ENCODE measurements at places on chromosomes 1 and 21.

- no peak for DNase-seq
These were observed 30.5 kb downstream of the ASTN1 start for GRCh38 chr1:177133977-177134538.

GRCh38 chr1:228664399-228664914 lies 70.8 kb upstream of the RHOU start:
- DNase-seq, result peak; percentile 15

DNA sequence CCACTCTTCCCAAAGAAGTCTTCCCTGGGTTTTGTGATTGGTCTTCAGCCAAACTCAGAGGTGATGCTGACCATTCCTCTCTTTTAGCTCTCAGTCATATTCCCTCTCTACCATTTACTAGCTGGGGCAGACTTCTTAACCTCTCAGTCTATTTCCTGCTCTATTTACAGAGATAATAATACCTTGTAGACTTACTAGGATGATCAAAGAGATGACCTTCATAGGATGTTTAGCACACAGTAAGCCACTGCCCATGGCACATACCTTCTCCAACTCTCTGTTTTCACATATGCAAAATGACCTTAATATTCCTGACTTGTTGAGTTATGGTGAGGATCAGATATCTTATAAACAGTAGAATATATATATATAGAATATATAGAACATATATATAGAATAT lies 106.2 kb upstream of the L1TD1 start:
- DNase-seq, result no peak

DNA sequence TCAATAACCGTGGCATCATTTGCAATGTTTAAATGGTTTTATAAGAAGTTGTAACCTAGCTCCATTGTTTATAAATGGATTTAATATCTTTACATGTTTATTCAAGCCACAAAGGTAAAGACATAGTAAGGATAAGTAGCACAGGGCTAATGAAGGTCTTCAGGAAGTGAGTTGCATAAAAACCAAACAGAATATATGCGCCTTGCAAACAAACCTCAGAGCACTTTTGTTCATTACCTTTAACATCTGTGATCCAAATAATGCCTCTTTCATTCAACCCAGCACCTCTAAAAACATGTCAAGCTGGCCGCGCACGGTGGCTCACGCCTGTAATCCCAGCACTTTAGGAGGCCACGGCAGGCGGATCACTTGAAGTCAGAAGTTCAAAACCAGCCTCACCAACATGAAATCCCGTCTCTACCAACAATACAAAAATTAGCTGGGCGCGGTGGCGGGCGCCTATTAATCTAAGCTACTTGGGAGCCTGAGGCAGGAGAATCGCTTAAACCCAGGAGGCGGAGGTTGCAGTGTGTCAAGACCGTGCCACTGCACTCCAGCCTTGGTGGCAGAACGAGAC lies 25.3 kb downstream of the BRINP3 start:
- no peak for DNase-seq

DNA sequence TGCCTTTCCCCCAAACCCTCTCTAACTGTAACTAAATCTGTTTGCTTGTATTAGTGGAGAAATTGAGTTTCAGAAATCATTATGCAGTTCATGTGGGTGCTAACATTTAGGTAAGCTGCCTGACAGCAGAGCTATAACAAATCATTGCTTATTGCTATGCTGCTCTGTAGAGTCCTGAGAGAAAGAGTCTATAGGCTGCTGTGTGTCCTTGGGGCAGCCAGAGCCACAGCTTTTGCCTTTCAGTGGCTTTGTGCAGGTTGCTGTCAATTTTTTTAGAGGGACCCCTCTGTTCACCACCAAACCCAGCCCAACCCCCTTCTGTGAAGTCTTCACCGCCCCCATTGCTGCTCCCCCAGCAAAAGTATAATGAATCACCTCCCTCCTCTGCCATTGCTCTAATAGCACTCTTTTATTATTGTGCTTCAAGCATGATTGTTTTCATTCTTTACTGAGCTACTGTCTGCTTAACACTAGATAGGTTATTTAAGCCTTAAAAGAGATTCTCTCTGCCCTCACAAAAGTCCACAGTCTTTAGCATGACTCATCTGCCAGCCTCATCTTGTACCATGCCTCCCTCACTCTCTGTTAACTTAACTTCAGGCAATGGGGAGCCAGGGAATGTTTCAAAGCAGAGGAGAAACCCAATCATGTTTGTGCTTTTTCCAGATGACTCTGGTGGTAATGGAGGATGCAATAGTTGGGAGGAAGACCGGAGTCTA lies 38.6 kb downstream of the DIRAS3 start:
- DNase-seq, result no peak

GRCh38 chr1:86068271-86068721 lies 88.3 kb downstream of the COL24A1 start:
- DNase-seq, result no peak

GRCh38 chr1:232891071-232891470 lies 59.3 kb upstream of the NTPCR start:
- DNase-seq, result no peak

DNA sequence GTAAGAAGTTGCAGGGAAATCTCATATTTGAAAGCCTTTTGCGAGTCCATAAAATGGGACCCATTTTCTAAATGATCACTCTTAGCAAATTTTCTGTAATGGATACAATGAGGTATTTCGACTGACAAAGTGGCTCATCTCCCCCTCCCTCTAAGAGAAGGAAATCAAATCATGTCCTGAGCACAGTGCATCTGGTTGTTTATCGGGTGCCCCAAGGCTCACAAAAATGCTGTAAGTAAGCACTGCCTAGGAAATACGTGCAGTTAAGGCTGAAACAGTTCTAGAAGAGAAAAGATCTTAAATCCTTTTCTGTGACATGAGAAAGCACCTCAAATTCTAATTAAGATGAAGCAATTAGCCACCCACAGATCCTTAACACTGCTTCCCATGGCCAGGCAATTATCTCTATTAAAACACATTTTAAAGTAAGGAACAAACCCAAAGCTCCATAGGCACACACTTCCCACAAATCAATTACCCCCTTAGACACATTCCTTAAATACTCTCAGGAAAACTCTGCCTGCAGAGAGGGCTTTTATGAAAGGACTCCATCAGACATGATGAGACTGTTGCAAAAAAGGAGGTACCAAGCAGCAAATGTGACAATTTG lies 216.3 kb downstream of the KCNH1 start:
- no peak for DNase-seq

GRCh38 chr1:36764798-36765197 lies 269.5 kb downstream of the GRIK3 start:
- DNase-seq, result no peak

DNA sequence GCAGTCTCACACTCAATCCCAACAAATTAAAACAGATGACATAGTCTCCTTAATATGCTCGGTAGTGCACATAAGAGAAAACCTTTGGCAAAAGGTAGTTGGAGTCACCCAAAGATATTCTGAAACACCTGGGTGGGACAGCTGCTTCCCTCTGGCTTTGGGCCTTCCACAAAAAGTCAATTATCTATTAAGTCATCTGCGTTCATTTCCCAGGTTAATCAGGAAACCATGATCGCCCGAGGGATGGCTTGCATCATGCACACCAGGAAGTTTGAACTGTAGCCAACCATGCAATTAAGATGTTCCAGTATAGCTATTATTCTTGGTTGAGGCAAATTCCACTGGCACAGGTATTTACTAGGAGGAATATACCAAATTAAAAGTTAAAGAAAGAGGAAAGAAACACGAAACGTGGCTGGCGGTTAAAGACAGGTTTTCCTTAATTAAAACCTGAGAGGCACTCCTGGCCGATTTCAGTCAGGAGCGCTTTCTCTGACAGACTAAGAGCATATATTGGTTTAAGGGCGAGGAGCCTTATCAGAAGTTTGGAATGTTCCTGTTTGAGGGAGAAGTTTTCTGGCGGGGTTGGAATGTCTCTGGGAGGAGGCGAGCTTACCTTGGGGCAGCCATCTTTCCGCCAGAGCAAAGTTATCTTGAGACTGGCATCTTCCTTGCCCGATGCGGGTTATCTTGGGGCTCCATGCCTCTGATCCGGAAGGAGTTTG lies 19.9 kb downstream of the CLDN17 start:
- DNase-seq, result no peak

DNA sequence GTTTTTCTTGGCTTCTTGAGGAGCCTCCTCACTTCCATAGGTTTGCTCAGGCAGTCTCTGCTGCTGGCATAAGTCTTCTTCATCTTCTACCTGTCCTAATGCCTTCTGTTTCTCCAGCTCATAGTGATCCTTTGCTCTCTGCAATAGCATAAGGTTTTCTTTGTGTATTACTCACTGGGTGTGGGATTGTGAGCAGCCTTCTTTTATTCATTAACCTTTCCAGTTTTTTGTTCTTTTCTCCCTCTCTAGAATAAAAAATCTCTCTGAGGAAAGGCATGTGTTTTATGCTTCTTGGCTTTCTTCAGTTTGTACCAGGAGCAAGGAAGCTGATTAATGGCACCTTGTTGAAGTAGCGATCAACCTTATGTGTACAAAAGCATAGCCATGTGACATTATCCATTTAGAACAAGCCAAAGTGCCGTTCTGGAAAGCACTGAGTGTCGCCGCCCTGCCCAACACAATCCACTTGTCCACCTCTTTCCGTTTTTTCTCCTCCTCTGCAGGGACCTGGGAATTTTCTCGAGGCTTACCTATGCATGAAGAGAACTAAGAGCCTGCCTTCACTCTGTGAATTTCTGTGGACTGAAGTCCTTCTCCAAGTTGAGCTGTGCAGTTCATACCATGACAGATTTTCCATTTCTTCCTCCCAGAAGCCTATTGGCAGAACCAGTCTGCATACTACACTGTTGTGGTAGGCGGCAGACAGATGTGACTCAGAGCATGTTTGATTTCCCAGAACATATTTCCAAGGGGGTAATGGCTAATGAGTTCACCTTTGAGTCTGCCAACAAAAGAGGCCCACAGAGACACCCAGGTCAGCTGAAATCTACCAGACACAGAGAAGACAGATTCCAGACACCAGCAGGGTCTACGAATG lies 39.0 kb downstream of the DPT start:
- no peak for DNase-seq

DNA sequence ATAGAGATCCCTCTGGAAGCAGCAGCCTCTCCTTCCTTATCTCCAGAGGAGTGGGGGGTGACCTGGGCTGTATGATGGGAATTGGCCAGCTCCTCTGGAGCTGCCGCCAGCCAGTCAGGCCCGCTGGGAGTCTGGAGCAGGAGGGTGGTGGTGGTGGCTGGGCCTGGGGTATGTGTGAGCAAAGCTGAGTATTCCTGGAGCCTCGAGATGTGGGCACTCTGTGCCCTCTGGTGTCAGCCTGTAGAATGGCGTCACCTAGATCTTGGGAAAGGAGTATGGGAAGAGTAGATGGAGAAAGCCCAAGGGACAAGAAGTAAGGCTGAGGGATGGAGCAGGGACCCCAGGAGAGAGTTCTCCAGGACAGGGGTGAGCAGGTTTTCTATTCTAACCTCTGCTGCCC lies 16.0 kb downstream of the VANGL2 start:
- DNase-seq, result no peak

GRCh38 chr1:3746389-3746829 lies 5.8 kb upstream of the CCDC27 start:
- no peak for DNase-seq

DNA sequence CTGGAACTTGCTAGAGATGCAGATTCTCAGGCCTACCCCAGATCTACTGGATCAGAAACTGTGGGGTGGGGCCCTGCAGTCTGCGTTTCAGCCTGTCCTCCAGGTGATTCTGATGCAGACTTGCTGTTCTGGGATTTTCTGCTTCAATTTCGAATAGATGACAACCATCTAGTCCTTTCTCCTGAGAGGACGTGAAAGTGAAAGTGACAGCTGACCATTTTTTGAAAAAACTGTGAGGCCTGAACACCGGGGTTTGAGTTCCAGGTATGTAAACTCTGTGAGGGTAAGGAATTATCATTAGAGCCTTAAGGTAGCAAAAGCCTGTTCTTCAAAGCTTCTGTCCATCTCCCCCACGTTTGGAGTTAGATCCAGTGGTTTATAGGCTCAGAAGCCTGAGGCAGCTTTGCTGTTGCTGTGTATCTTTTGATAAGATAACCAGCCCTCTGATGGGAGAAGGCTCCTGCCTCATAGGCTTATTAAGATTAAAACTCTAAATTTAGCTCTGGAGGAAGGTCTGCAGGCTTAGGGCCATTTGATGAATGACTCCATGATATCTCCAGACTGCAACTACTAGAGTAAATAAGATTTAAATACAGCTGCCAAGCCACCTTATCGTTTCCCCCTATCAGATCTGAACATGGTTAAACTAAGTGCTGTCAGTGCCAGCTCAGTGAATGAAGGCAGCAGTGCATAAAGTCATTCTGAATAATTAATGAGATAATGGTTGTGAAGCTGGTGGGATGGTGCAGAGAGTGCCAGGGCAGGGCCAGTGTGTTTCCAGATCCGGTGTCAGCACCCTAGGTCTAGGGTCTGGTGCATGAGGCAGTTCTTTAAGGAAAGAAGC lies 335.2 kb downstream of the HHAT start:
- no peak for DNase-seq

DNA sequence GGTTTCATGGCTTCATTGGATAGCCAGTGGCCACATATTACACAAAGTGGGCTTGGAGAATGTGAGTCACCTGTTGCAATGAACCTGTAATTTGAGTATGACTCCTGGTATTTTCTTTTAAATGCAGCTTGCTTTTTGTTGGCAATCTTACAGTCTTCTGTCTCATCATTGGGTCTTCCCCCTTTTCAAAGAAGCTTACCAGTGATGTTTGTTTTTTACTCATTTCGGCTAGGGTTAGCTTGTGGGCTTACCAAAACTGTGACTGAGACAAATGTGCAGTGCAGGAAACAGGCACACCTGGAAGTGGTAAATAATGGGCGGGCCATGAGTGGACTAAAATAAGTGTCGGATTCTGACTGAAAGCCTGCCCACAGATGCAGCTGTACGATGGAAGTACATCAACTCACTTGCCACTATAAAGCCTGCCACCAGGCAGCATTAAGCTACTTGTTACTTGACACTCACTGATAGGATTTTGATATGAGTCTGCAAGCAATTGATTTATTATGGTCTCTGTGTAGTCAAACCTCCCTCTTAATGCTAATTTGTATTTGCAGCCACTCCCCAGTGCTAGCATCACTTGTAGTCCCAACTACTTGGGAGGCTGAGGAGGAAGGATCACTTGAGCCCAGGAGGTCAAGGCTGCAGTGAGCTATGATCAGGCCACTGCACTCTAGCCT lies 4.2 kb downstream of the HHAT start:
- DNase-seq, result no peak
